ENCODE measurements at places on chromosomes 4 and X.

DNA sequence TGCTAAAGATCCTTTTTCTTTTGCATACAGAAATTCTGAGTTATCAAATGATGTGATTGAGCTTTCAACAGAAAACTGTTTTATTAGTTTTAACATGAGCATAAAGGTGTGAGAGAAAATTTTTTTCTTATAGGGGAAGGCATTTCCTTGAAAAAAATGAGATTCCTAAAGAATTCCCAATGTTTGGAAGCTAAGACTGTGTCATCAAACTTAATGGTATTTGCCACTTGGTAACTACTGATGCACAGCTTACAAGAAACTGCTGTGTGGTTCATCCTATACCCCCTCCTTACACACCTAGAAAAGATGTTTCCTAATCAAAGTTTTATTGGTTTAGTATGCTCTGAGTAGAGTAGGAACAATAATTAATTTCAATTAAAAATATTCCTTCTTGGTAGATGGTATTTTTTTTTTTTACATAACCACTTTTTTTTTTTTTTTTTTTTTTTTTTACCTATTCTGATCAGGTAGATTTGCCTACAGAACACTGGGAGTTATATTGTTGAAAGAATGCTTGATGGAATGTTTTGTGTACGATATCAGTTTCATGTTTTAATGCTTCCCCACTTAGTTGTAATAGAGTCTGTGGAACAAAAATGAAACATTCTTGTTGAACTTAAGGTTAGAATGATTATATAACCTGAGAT lies 6.0 kb downstream of the PTPN13 start:
- no peak for DNase-seq

GRCh38 chrX:120029354-120029753 lies 48.1 kb downstream of the RHOXF2B start:
- DNase-seq: no peak

- no peak for DNase-seq
Measured at GRCh38 chrX:138748480-138748879, 37.0 kb upstream of the FGF13 start.

DNA sequence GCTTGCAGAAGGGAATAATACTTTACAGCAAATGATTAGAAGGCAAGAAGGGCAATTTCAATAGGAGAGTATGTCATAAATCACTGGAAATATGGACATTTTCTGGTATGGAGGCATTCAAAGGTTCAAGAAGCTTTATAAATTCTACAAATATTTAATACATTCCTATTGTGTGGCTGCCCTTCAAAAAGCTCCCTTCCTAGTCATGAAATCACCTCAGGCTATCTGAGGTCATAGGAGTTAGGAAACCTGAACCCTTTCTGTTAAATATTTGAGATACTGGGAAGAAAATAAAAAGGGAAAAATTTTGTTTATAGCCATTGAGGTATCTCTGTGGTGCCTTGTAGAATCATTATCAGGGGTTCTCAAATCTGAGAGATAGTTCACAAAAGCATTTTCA lies 316.8 kb upstream of the EMCN start:
- DNase-seq: no peak

DNA sequence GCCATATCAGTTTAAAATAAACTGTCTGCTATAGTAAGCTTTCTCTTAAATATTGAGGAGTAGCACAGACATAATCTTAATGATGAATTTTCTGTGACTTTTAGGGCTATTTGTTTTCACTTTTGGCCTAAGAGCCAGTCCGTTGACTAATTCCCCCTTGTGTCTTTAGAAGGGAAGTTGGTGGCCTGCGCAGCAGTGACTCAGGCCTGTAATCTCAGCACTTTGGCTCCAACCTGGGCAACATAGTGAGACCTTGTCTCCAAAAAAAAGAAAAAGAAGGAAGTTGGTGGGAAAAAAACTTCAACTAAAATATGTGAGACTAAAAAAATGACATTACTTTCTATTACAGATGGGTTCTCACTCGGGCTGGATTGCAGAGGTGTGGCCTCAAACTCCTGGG lies 3.4 kb downstream of the NCAPG start:
- no peak for DNase-seq

GRCh38 chr4:137707102-137707620 lies 174.9 kb upstream of the PCDH18 start:
- no peak for DNase-seq

DNA sequence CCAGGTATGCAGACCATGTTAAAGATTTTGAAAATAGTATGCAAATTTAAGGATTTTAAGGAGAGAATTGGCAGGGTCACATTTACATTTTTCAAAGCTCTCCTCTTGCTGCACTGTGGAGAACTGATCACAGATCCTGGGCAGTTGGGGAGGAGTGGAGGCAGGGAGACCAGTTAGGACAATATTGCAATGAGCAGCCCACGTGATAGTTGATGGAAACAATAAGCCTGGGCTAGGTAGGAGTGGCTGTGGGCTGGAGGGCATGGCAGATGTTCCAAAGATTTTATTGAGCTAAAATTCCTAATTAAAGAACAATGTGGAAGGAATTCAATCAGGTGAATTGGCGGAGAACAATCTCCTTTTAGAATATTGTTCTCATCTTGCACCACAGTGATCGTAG lies 50.6 kb downstream of the ENPEP start:
- DNase-seq: no peak

DNA sequence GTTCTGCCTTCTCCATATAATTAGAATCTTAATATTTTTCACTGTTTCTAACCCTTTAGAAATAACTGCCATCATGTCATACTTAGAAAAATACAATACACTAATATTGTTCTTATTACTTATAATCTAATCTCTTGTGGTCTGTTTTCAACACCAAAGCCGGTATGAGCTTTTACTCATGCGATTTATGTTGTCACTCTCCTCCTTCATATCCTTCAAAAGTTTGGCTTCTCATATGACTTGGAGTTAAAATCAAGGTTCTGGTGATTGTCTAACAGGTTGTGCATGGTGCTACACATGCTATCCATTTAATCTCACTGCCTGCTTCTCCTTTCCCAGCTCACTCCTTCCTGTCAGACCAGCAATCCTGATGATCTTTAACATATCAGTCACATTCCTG lies 1392.9 kb downstream of the ARAP2 start:
- DNase-seq: no peak

- no peak for DNase-seq
Measured at GRCh38 chr4:2788532-2789103, 4.3 kb upstream of the SH3BP2 start.

GRCh38 chrX:49277535-49277830 lies 7.9 kb downstream of the PPP1R3F start:
- no peak for DNase-seq

DNA sequence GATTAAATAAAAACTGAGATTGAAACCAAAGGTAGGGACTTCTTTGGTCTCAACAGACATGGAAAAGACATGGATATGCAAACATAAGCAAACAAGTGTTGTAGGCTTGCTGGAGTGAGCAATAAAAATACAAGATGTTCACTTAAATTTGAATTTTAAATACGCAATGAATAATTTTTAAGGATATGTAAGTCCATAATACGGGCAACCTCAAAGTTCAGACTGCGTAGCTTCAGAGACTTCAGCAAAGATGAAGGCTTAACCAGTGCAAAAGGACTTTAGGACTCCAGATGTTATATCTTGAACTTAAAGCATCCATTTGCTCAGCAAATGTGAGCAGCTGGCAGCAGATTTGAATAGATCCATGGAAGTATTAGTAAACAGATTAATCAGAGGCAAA lies 549.3 kb downstream of the ARAP2 start:
- DNase-seq: no peak

DNA sequence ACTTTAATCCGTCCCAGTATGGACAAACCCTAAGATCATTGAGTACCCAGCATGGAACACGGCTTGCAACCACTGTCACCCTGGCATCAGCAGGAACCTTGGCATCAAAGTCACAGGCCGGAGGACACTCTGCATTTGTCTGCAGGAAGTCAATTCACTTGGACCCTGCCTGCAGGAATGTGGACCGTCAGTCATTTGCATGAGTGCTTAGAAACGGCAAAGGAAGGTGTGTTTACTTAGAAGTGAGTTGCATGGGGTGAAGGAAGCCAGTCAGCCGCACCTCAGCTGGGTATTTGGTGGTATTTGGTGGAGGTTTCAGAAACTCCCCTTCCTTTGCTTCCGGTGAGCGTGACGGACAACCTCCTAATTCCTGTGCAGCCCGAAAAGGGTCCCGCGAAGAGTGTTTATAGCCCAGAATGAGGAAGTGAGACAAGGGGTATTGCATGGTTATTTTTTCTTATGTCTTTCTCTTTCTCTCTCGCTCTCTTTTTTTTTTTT lies 15.5 kb downstream of the P2RY8 start:
- DNase-seq: peak; percentile 61

DNA sequence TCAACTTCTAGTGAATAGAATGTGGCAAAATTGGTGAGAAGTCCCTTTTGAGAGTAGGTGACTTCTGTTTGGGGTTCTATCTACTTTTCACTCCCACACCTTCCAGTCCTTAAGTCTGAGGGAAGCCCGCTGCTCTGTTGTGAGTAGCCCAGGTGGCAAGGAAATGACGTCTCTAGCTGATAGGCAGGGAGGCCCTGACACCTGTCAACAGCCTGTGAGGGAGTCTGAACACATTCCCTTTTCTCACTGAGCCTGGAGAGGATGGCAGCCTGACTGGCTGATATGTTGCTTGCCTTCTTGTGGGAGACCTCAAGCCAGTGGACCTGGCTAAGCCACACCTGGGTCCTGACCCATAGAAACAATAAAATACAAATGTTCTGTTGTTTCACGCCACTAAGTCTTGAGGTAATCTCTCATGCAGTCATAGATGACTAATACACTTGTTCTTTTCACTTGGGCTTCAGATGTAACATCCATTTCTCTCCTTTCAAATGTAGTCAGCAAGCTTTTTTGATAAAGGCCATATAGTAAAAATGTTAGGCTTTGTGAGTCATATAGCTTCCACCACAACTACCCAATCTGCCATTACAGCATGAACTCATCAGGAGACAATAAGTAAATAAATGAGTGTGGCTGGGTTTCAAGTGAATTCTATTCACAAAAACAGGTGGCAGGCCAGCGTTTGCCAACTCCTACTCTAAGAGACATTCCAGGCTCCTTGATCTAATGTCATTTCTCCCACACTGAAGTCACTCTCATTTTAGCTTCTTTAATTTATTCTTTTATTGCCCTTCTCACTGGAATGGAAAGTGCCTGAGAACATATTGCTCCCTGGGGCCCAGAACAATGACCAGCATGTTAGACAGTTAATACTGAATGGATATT lies 265.1 kb upstream of the MAD2L1 start:
- peak; percentile 5 for DNase-seq

- peak; percentile 64 for DNase-seq
Measured at GRCh38 chr4:113673450-113673849, 88.1 kb downstream of the CAMK2D start.

- no peak for DNase-seq
Measured at GRCh38 chrX:118726396-118726795, 1.0 kb upstream of the IL13RA1 start.
